ENCODE measurements at places on chromosomes 12 and 14. TPM values are rescaled to one million over a fixed set of nuclear protein-coding genes. Genes with fewer than 3 reads are reported as not detected.

RNF212B gene
- not detected for total RNA-seq

DNA sequence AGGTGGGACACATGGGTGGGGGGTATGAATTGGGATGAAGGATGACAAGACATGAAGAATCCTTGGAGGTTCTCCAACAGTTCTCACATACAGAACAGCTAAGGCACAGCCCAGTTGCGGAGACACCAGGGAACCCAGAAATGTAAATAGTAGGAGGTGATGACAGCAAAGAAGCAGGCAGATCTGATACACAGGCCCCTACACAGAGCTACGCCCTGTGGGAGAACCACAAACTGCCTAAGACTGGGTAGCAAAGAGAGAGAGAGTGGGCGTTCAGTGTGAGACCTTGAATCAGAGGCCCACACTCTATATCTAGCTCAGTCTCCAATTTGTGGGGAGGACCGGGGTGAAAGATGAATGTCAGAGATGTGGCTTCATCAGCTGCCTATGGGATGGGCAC is 9.5 kb upstream of the NUMB start:
- H3K4me3 ChIP-seq: no peak overlapping the region
- DNase-seq: no peak
- peaks cover 31% of the 10 kb centered on the region for H3K4me1 ChIP-seq

GRCh38 chr14:34583525-34583924 is 44.0 kb upstream of the EAPP start:
- DNase-seq: no peak
- no peaks in the 10 kb centered on the region for H3K27me3 ChIP-seq
- H3K4me1 ChIP-seq: no peaks in the 10 kb centered on the region
- no peak overlapping the region for H3K4me3 ChIP-seq
- peaks cover 15% of the 10 kb centered on the region for H3K36me3 ChIP-seq

DNA sequence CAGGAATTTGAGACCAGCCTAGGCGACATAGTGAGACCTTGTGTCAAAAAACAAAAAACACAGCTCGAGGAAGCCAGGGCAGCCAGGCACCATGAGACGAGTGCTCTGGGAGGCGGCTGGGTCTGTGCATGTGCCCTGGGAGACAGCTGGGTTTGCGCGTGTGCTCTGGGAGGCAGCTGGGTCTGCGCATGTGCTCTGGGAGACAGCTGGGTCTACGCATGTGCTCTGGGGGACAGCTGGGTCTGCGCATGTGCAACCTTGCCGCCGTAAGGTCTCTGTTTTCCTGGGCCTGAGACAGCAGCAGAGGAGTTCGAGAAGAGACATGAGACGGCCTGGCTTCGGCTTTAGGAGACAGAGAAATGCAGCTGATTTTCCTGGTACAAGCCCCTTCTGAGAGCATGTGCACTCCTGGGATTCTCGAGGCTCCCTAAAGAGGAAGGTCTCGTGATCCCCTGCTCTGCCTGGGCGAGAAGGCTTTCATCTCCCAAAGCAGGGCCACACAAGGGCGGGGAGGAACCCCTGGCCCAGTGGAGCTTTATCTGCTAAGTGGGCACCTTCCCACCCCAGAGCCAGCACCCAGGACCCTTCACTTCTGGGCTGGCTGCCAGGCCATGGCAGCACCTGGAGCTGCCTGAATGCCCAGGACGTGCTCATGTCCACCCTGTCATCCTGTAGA is 3.5 kb upstream of the BDKRB1 start:
- H3K36me3 ChIP-seq: no peaks in the 10 kb centered on the region
- H3K4me1 ChIP-seq: no peaks in the 10 kb centered on the region
- H3K27ac ChIP-seq: no peak overlapping the region
- no peak overlapping the region for H3K4me3 ChIP-seq
- peaks cover 5% of the 10 kb centered on the region for H3K27me3 ChIP-seq
- no peak for DNase-seq

GRCh38 chr12:30847259-30847658 is 79.3 kb upstream of the TSPAN11 start:
- no peak overlapping the region for H3K4me3 ChIP-seq
- H3K4me1 ChIP-seq: peaks cover 3% of the 10 kb centered on the region
- H3K27me3 ChIP-seq: no peaks in the 10 kb centered on the region
- H3K27ac ChIP-seq: no peak overlapping the region
- no peaks in the 10 kb centered on the region for H3K36me3 ChIP-seq

RGS6 gene
- 14.9 TPM for total RNA-seq

DNA sequence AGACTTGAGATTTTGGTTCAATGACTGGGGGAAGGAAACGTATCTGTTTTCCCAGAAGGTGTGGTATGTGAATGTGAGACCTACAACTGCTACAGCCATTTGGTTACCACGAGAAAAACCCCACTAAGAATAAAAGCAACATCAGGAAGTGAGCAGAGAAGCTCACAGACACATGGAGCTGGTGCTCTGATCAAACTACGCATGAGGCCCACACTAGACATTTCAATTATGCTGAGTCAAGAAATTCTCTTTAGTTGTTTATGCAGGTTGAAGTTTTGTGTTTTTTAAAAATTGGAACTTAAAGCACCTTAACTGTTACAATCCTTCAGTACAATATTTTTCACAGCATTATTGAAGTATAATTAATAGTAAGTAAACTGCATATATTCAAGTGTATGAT is 8.9 kb upstream of the SPTLC2 start:
- no peak overlapping the region for H3K4me3 ChIP-seq
- no peak for DNase-seq
- no peaks in the 10 kb centered on the region for H3K27me3 ChIP-seq
- H3K36me3 ChIP-seq: no peaks in the 10 kb centered on the region
- H3K27ac ChIP-seq: no peak overlapping the region
- no peaks in the 10 kb centered on the region for H3K4me1 ChIP-seq

DNA sequence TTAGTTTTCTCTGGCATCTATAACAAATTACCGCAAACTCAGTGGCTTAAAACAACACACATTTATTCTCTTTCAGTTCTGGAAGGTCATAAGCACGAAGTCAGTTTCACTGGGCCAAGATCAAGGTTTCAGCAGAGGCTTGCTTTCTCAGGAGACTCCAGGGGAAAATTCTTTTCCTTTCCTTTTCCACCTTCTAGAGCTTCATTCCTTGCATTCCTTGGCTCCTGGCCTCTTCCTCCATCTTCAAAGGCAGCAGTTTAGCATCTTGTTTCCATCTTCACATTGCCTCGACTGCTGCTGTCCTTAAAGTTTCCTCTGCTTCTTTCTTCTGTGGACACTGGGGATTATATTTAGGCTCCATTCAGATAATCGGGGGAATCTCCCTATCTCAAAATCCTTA is 106.1 kb downstream of the PDE3A start:
- no peaks in the 10 kb centered on the region for H3K27me3 ChIP-seq
- H3K36me3 ChIP-seq: no peaks in the 10 kb centered on the region
- H3K4me3 ChIP-seq: no peak overlapping the region
- H3K4me1 ChIP-seq: no peaks in the 10 kb centered on the region
- no peak for DNase-seq

MYF5 gene
- total RNA-seq: not detected

- H3K4me3 ChIP-seq: no peak overlapping the region
- no peak overlapping the region for H3K27ac ChIP-seq
Measured at GRCh38 chr14:32998433-32998832, 59.8 kb downstream of the NPAS3 start.

GRCh38 chr14:89889626-89890025 is 64.9 kb downstream of the EFCAB11 start:
- no peaks in the 10 kb centered on the region for H3K27me3 ChIP-seq
- no peaks in the 10 kb centered on the region for H3K4me1 ChIP-seq
- no peak overlapping the region for H3K27ac ChIP-seq
- H3K4me3 ChIP-seq: no peak overlapping the region
- no peaks in the 10 kb centered on the region for H3K36me3 ChIP-seq

GRCh38 chr12:115135800-115136211 is 451.8 kb upstream of the TBX3 start:
- no peaks in the 10 kb centered on the region for H3K27me3 ChIP-seq
- H3K4me1 ChIP-seq: no peaks in the 10 kb centered on the region
- H3K4me3 ChIP-seq: no peak overlapping the region
- no peaks in the 10 kb centered on the region for H3K36me3 ChIP-seq

DNA sequence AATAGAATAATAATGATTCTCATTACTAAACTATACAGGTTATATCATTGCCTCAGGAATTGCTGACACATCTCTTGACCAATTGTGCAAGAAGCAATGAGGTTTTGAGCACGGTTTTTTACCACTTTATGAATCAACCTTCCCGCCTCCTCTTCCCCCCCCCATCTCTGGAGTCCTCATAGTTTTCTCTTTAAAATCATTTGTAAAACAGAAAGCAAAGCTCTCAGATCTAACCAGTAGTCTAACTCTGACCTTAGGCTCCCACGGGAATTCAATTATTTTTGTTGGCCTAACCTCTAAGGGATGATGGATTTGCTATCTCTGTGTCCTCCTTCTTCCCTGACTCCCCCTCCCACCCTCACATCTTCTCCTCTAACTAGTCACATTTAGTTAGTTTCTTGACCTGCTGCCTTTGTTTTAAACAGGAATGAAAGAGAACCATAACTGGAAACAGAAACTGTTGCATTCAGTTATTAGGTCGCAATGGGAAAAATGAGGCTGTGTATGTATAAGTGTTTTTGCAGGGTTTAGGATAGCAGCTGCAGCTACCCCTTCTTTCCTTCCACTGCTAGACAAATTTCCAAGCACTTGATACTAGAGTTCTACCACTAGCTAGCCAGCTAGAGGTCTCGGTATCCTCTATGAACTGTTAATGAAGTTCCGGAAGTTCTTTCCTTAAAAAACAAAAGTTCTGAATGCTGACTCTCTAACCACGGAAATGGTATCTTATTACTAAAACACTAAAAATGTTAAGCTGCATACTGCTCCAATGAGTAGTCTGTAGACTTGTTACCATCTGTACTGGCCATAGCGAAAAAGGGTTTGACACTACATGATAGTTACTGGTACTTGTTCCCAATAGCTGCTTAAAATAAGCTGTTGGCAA is 65.4 kb downstream of the TAOK3 start:
- H3K27ac ChIP-seq: peak overlapping the region; percentile 98
- H3K4me1 ChIP-seq: peaks cover 38% of the 10 kb centered on the region
- no peaks in the 10 kb centered on the region for H3K27me3 ChIP-seq
- peak overlapping the region; percentile 64 for H3K4me3 ChIP-seq
- H3K36me3 ChIP-seq: no peaks in the 10 kb centered on the region

GRCh38 chr14:68284333-68284732 is 464.8 kb downstream of the RAD51B start:
- H3K4me1 ChIP-seq: peaks cover 84% of the 10 kb centered on the region
- no peaks in the 10 kb centered on the region for H3K36me3 ChIP-seq
- H3K4me3 ChIP-seq: no peak overlapping the region
- DNase-seq: no peak
- no peaks in the 10 kb centered on the region for H3K27me3 ChIP-seq
- H3K27ac ChIP-seq: peak overlapping the region; percentile 92

DNA sequence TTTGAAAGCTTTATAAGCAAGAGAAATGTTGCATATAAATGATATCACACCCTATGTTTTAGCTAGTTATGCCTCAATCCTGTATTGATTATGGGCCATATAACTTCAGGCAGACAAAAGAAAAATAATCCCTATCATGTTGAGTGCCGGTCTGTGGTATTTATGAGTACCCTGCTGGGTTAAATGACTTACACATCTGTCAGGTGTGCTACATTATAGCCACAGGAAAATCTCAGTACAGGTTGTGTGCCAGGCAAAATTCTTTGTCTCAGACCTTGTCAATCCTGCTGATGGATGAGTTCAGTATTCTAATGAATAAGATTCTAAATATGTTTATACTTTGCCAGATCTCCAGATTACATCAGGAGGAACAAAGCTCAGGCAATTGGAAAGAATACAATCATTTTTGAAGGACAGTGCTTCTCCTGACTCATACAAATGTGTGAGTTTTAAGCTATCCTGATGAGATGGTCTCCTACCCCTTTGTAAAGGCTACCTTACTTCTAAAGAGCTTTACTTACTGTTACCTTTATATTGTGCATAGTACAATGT is 109.8 kb upstream of the FOXG1 start:
- H3K4me3 ChIP-seq: no peak overlapping the region
- H3K36me3 ChIP-seq: no peaks in the 10 kb centered on the region
- no peaks in the 10 kb centered on the region for H3K27me3 ChIP-seq
- no peaks in the 10 kb centered on the region for H3K4me1 ChIP-seq

KRT6C gene
- not detected for total RNA-seq

DNA sequence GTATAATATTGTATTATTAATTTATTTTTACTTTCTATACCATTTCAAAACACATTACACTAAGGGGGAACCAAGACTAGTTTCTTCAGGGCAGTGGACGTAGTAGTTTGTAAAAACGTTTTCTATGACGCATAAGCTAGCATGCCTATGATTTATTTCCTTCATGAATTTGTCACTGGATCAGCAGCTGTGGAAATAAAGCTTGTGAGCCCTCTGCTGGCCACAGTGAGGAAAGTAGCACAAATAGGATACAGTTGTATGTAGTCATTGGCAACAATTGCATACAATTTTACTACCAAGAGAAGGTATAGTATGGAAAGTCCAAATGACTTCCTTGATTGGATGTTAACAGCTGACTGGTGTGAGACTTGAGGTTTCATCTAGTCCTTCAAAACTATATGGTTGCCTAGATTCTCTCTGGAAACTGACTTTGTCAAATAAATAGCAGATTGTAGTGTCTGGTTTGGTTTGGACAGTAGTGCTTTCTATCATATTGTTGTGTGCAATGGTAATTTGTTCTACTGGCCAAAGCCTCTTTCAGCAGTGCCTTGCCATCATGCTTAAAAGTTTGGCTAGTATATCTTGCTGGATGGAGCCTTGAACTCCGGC is 24.3 kb upstream of the PLEKHD1 start:
- no peak overlapping the region for H3K4me3 ChIP-seq
- peaks cover 19% of the 10 kb centered on the region for H3K36me3 ChIP-seq
- H3K4me1 ChIP-seq: no peaks in the 10 kb centered on the region
- no peak overlapping the region for H3K27ac ChIP-seq

DNA sequence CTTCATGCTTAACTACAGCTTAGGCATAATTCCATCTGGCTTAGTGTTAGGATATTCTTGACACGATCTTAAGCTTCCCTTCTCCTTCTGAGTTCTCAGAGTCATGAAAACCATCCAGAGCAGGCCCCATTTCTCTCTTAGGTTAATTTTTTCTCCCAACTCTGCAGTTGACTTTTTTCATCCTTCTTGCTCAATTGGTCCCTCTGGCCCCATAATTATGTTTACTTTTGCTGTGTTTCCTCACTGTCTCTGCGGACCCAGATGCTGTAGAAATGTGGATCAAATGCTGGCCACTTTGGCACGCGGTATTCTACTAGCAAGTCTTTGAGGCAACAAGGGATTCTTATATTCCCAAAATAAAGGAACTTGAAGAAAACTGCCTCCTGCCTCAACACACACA is 9.5 kb downstream of the TMEM132C start:
- DNase-seq: no peak
- no peaks in the 10 kb centered on the region for H3K36me3 ChIP-seq
- no peaks in the 10 kb centered on the region for H3K27me3 ChIP-seq
- no peak overlapping the region for H3K27ac ChIP-seq
- H3K4me3 ChIP-seq: no peak overlapping the region

GRCh38 chr14:40581264-40581663 is 1025.4 kb upstream of the LRFN5 start:
- H3K27ac ChIP-seq: no peak overlapping the region
- no peaks in the 10 kb centered on the region for H3K27me3 ChIP-seq
- no peak overlapping the region for H3K4me3 ChIP-seq
- H3K4me1 ChIP-seq: no peaks in the 10 kb centered on the region
- H3K36me3 ChIP-seq: no peaks in the 10 kb centered on the region
